ENCODE measurements at places on chromosomes 1 and 21.

DNA sequence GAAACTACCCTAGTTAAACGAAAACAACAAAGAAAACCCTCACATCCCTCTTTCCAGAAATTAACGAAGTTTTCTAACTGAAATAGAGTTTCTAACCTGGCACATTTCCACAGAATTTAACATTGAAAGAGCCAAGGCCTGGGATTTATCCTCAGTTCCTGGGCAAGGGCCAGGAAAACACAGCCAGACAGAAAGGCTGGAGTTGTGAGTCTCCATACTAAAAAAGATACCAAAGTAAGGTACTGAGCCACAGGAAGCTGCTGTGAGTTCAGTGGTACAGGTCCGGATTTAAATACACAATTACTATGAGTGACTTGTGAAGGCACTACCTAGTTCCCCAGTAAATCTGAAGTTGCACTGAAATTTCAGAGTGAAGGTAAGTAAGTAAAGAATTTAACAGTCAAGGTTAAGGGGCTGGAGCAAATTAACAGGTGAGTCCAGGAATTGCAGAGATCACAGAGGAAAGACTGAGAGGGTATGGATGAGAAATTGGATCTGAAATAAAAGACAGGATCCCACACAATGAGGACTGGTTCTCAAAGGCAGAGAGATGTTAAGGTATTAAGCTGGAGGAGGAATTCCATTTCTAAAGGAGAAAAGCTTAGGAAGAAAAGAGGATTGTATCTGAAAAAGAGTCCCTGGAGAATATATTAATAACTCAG is 905 bp downstream of the LIX1L start:
- DNase-seq, result peak; percentile 74

DNA sequence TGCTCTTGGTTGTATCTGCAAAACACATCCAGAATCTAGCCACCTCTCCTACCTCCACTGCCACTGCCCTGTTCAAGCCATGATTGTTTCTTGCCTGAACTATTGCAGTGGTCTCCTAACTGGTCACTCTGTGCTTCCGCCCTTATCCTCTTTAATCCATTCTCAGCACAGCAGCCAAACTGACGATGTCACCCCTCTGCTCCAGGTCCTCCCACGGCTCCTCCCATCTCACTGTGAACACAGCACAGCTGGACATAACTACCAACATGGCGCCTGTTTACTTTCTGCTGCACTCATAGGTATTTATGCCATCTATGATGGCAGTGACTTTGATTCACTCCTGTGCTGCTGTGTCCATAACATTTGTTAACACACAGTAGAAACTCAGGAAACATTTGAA is 406.7 kb downstream of the DISC1 start:
- no peak for DNase-seq

- DNase-seq, result no peak
These were observed 225.4 kb downstream of the SMYD3 start for GRCh38 chr1:246281639-246282038.

DNA sequence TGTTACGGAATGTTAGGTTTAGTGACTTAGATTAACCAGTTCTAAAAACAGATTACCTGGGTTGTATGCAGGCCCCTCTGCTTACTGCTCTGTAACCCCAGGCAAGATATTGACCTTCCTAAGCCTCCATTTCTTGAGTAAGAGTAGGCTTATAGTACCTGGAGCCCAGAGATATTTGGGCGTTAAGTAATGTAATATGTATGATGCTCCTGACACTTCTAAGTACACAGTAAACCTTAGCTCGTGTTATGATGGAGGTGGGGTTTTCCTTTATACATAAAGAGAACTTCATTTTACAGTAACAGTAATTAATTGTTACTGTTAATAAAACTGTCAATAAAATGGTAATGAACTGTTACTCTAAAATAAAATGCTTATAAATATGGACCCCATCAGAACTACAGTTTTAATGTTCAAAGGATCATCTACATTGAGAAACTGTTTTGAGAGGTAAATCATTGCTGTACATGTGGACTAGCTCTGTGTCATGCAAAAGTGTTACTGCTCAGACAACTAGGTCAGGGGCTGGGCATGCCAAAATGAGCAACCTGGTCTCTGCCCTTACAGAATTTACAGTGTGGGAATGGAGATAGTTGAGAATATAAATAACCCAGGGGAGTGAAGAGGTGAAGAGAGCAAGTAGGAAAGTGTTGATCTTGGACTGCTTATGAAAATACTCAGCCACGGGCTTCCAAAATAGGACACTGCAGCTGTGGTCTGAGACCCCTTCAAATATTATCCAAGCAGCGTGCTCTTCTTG is 26.6 kb downstream of the LRRC8C start:
- peak; percentile 13 for DNase-seq

- no peak for DNase-seq
These were observed 8.1 kb downstream of the PSRC1 start for GRCh38 chr1:109274533-109275476.

Measured in hindlimb muscle (tissue), 1 donor.